ENCODE measurements at places on chromosomes 1 and 21. TPM values are rescaled to one million over a fixed set of nuclear protein-coding genes. Genes with fewer than 3 reads are reported as not detected.

The SLC25A44 gene
- 10.6 TPM for total RNA-seq

The MXRA8 gene
- total RNA-seq, result 11.3 TPM

The B3GALT5 gene
- total RNA-seq, result 0.74 TPM

The SGIP1 gene
- 78.2 TPM for total RNA-seq

The URB2 gene
- 8.1 TPM for total RNA-seq
